ENCODE measurements at places on chromosomes 11 and 22.

GRCh38 chr11:35305670-35306382 is 113.5 kb downstream of the SLC1A2 start:
- DNase-seq, result no peak

DNA sequence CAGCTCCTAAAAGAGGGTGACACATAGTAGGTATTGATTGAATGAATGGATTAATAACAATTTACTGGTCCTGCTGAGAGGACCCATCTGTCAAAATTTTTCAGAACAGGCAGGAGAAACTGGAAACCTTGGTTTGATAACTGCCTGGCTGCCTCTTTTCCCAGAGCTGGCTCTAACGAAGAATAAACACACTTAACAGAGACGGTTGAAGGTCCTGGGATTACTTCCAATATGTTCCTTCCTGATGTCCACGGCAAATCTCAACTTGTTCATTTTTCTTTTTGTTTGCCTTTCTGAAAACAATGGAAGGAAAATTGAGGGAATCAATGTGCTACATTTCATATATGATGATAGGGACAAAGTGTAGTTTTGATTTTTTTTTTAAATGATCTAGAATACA is 76.5 kb upstream of the SYT13 start:
- no peak for DNase-seq

GRCh38 chr11:100932474-100933100 is 197.0 kb downstream of the PGR start:
- DNase-seq, result no peak

GRCh38 chr11:20360650-20361049 is 2.9 kb upstream of the HTATIP2 start:
- DNase-seq, result no peak

DNA sequence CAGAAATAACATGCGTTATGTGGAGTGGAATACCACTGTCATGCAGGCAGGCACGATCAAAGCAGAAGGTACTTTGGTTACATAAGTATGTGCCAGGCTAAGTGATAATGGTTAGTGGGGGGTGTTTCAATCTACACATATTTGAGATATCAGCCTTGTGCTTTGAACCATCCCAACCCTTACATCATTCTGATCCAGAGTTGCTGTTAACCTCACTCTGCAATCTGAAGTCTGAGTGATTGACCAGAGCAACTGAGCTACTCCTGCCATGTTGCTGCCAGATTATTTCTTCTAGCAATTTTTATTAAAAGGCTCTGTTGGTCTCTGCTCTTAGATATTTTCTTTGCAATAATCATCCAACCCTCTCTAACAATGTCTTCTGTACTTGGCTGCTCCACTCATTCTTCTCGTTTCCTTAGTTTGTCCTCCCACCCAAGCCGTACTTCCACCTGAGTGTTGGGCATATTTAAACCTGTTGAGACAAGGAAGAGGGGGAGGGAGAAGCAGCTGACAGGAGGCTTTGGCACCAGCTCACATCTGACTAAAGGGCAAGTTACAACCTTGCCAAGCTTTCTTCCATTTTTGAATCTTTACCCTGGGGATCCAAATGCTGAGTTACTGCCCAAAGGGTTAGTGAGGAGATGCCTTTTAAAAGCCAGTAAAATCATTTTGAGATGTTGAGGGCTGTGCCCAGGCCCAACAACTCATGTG is 114.1 kb upstream of the SESN3 start:
- DNase-seq, result no peak

GRCh38 chr11:72241291-72241781 is 2.6 kb downstream of the PHOX2A start:
- DNase-seq, result no peak

GRCh38 chr11:67418476-67419281 is 3.2 kb downstream of the CARNS1 start:
- DNase-seq, result no peak

GRCh38 chr11:45847911-45848316 is 639 bp downstream of the CRY2 start:
- DNase-seq, result no peak

GRCh38 chr22:30234786-30235470 is 11.6 kb downstream of the LIF start:
- peak; percentile 99 for DNase-seq

DNA sequence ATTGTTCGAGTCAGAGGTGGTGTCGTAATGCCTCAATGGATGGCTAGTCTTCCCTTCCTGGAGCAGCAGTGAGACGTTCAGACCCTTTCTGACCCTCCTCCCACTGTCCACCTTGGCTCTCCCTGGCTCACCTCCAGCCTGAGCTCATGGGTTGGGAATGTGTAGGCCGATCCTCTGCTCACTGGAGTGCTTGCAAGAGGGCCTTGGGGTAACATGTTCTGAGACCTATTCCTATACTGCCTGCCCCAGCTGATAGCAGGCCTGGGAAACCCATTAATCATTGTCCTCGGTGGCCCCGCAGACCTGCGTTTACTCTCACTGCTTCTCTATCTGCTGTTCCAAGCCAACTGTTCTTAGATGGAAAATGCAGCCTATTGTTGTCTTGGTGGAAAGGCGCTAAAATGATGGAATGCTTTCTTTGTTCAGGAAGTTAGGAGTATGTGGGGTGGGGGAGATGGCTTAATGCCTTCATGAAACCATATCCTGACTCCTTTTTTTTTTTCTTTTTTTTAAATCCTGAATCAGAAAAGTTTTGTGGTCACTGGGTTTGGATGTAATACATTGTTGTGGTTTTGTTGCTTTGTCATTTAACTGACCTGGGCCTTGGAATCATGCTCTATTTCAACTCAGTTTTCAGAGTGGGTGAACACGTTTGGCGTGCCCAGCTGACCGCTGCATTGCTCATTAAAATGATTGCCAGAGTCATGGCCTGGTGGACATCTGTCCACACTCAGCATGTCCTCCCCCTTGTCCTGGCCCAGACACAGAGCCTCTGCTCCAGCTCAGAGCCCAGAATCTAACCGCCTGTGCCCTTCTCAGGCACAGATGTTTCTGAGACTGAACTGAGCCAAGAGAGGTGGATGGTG is 72.5 kb downstream of the MICAL2 start:
- no peak for DNase-seq

DNA sequence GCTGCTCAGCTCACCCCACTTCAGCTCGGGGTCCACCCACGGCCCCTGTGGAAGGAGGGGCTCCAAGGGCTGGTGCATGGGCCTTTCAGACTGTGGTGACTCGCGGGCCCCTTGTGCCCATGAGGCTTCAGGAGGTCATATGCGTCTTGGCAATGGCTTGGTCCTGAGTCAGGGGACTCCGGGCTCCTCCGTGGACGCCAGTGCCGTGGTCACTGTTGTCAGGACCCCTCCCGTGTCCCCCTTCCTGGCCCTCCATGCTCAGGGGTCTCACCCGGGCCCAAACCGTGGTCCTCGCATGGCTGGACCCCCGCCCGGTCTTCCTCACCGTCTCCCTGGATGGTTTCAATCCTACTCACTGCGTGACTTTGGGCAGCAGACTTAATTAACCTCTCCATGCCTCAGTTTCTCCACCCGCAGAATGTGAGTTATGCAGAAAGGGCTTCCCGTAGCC is 436.4 kb downstream of the TBC1D22A start:
- DNase-seq, result no peak

- no peak for DNase-seq
These were observed at the start of gene MAPK8IP1 for GRCh38 chr11:45885274-45885920. TSS of gene MAPK8IP1 (plus strand) at chr11:45885651. CDS start at chr11:45885821, 170 bp downstream.

GRCh38 chr11:120881596-120881995 is 142.3 kb upstream of the TBCEL start:
- DNase-seq, result no peak

GRCh38 chr22:36616682-36617081 is 86.9 kb downstream of the CACNG2 start:
- no peak for DNase-seq

DNA sequence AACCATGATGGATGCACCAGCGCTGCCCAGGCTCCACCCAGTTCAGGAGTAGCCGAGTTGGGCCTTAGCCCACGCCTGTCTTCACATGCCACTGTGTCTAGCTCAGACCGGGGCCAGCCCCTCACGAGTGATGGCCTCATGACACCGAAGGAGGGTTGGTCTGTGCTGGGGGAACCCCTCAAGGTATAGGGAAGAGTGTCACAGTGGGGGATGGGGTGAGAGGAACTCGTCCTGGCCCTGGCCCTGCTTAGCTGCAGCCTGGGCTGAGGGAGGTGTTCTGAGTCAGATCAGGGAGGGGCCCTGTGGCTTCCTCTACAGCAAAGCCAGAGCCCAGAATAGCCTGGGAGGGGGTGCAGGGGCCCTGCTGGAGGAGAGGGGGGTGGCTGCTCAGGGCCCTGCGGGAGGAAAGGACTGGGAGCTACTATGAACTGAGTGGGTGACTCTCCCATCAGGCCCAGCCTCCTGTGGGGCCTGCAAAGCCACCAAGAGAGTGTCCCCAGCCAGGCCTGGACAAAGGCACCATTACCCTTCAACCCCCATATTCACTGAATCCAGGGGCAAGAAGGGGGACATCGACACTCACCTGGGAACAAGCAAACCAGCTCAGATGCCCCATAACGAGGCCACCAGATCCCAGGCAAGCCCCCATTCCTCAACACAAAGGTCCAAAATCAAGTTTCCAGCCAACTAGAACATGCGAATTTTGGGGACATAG is 41.2 kb downstream of the IGLL5 start:
- no peak for DNase-seq

GRCh38 chr22:27962268-27963044 is 43.4 kb upstream of the PITPNB start:
- no peak for DNase-seq

DNA sequence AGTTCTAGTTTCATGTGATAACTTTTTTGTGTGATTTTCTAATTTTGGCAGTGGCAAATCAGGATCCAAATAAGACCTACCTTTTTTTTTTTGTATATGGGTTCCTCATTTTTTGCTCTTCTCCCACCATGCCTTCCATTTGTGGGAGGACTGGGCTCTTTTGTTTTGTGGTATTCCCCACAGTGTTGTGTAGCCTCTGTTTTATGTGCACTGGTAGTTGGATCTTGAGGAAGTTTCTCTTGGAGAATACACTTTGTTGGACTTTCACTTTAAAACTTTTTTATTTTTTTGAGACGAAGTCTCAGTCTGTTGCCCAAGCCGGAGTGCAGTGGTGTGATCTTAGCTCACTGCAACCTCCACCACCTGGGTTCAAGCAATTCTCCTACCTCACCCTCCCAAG is 39.7 kb downstream of the PPP6R3 start:
- DNase-seq, result no peak

GRCh38 chr11:73227571-73228211 is 9.6 kb downstream of the P2RY2 start:
- DNase-seq, result no peak

DNA sequence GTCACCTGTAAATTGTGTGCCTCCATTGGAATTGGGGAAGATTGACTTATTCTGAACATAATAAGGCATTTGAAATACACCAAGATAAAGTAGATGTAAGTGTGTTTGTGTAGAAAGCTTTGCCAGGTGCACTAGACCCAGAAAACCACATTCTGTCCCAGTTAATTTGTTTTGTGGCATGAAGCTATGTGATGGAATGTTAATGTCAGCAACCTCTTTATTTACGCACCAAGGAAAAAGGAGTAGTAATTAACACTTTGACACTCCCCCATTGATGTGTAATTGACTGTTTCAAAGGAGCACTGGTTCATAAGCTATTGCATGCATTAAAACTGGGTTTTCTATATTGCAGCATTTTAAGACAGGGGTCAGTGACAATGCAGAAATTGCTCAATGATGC is 14.3 kb downstream of the EIF3M start:
- no peak for DNase-seq

- DNase-seq, result no peak
These were observed 8.9 kb downstream of the ABTB2 start for GRCh38 chr11:34348919-34349318.

All from retinal pigment epithelial cell (primary cell).